ENCODE measurements at places on chromosomes 11 and 22.

DNA sequence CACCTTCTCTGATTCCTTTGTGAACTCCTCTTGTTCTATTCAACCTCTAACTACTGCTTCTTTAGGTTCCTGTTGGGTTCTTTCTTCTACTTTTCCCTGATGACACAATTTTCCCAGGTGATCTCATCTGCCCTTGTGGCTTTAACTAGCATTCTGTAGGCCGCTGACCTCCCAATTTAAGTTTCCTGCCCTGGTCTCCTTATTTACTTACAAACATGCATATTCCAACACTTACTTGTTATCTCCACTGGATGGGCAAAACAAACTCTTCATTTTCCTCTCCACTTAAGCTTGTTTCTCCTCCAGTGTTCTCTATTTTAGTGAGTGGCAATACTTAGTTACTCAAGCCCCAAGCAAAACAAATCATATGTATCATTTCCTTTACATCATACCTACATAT, 734.5 kb downstream of the METTL15 start:
- DNase-seq, result no peak

DNA sequence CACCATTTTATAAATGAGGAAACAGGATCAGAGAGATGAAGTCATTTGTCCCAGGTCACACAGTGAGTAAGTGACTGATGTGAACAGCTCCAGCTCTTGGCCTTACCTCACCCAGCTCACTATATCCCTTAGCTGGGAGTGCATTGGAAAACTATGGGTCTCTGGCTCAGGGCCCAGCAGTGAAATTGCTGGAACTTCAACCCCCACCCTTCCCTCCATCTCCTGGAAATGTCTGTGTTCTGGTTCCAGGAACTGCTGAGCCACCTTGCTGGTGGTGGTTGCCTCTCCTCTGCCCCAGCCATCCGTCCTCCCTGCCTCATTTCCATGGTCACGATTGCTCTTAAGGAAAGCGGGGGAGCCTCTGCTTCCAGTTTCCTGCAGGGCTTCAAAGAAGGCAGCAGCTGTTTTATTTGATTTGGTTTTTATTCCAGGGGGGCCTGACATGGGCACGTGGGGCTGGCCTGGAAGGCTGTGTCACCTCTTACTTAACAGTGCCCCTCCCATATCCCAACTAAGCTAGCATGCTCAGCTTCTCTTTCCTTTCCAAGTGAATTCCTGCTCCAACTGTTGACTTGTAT, 46.2 kb upstream of the CSTF3 start:
- no peak for DNase-seq

DNA sequence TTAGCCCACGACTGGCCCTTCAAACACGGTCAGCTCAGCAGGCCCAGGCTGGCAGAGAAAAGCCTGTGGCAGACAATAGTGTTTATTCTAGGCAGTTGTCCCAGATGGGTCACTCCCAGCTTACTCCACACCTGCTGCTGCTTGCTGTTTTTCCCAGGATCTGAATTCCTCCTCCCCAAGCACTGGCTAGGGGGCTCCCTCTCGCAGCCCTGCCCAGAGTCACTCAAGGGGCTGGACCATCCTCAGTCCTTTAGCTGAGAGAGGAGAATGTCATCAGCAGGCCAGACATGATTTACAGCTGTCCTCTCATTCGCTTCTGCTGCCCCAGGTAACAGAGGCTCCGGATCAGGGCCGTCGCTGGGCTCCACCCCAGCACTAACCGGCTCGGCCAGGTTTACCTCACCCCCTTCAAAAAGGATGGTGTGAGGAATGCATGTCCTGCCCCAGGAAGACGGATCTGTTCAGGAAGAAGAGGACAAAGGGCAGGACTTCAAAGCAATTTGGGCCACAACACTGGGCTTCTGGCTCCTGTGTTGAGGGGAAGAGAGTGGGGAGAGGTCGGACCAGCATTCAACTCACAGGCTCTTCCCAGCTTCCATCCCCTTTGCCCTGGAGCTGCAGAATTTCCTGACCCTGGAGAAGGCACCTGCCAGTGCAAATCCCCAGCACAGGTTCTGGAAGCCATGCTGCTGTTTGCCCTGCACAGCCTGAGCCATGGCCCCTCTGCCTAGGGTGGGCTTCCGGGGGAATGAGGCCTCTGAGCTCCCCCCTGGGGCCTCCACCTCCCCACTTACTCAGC, 59.7 kb upstream of the BARX2 start:
- DNase-seq, result no peak

DNA sequence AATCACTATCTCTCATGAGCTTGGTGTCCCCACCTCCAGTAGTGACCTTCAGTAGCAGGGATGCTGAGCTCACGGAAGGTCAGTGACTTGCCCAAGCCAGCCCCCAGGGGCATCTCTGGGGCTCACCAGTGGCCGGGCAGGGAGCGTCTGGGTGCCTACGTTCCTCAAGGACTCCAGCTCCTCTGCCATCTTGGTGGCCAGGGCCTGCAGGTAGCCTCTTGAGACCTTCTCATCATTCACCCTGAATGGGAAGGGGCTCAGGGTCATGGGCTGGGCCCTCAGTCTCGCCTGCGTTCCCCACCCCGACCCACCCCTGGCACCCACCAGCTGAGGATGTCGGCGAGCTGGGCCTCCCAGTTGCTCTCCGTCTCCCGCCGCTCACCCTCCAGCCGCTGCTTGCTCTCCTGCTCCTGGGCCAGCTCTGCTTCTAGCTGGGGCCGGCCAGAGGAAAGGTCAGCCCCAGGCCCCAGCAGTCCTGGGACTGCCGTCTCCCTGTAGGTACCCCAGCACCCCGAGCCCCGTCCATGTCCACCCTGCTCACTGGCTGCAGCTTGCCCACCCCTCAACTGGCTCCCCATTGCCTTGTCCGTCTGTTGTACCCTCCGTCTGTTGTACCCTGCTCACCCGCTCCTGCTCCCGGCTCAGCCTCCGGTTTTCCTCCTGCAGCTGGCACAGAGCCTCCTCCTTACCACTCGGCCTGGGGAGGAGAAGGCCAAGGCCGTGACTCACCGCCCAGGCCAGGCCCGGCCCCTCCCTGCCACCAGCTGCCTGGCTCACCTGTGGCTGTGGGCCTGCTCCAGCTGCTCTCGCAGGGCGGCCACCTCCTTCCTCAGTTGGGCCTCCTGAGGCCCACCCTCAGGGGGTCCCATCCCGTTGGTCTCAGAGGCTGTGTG, 9.5 kb downstream of the CDC42BPG start:
- DNase-seq, result no peak

DNA sequence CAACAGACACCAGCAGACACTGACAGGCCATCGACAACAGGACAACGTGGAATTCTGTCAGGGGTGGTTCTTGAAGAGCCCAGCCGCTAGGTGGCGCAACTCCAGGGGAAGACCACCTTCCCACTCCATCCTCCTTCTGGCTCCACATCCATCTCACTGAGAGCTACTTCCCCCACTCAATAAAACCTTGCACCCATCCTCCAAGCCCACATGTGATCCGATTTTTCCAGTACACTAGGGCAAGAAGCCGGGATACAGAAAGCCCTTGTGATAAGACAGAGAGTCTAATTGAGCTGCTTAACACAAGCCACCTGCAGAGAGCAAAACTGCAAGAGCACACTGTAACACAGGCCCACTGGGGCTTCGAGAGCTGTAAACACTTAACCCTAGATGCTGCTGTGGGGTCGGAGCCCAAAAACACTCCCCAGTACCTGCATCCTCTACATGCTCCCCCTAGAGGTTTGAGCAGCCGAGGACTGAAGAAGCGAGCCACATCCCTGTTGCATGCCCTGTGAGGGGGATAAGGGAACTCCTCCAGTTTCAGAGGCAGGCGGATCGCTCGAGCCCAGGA, 11.5 kb upstream of the RAB39A start:
- peak; percentile 5 for DNase-seq

DNA sequence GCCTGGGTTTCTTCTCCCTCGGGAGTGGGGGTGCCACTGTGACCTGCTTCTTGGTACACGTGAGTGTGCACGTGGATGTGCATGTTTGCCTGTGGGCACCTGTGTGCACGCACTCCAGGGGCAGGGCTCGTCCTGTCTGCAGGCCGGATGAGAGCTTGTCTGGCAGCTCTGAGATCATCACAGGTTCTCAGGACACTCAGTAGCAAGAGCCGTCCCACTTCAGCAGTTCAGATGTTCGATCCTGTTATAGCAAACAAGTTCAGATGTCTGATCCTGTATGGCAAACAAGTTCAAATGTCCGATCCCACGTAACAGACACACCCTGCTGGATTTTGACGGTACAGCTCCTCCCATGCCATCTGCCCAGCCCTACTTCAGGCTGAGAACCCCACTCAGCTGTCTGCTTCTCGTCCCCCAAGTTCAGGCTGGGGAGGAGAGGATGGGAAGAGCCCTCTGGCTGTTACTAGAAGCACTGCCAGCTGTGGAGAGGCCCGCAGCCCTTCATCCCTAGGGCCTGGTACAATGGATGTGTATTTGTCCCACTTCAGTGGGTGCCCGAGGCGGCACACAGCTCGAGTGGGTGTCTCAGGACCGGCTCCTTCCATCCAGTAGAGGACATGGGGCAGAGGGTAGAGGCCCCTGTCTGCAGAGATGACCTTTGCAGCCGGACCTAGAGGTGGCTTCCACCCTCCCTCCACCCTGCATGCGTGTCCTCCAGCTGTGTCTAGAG, 1126.9 kb downstream of the BRD1 start:
- peak; percentile 79 for DNase-seq

DNA sequence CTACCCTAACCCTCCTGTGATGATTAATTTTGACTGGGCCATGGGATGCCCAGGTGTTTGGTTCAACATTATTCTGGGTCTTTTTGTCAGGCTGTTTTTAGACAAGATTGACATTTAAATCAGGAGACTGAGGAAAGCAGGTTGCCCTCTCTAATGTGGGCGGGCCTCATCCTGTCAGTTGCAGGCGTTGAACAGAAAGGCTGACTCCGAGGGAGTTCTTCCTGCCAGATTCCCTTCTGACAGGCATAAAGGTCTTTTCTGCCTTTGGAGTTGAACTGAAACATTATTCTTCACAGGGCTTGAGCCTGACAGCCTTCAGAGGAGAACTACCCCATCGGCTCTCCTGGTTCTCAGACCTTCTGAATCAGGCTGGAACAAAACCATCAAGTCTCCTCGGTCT, 4.3 kb upstream of the PSMC3 start:
- no peak for DNase-seq

- DNase-seq, result peak; percentile 60
These were observed 798 bp downstream of the AMPD3 start for GRCh38 chr11:10455637-10456487.

DNA sequence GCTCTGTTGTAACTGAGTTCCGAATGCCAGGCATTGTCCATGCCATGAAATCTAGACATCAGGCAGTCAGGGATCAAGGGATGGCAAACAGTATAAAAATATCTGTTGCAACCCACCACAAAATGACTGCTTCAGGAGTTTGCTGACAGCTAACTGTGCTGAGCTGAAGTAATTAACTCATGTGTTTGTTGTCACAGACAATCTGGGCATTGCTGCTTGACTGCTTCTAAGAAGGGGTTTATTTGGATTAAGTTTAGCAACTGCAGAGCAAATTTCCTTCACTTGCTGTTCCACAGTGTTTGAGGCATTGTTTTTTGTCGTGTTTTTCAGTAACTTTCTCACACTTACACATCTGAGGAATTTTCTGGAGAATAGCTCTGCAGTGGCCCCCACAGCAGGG, 30.4 kb downstream of the BSX start:
- DNase-seq, result no peak

DNA sequence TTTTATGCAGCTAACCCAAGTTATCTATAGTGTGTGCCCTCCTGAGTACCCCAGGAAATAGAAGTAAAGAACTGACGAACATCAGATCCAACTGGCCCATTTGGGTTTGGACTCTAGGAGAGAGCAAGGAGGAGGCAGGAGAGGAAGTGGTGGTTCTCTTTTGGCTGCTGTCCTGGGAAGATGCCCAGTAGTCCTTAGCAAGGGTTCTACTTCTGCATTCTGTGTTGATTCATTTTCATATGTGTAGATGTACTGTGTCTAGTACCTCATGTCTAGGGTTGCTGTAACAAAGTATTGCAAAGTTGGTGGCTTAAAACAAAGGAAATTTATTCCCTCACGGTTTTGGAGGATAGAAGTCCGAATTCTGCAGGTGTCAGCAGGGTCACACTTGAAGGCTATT, 6.6 kb upstream of the MMP27 start:
- DNase-seq, result no peak

- peak; percentile 61 for DNase-seq
These were observed 753 bp upstream of the PPARA start for GRCh38 chr22:46149512-46150033.

DNA sequence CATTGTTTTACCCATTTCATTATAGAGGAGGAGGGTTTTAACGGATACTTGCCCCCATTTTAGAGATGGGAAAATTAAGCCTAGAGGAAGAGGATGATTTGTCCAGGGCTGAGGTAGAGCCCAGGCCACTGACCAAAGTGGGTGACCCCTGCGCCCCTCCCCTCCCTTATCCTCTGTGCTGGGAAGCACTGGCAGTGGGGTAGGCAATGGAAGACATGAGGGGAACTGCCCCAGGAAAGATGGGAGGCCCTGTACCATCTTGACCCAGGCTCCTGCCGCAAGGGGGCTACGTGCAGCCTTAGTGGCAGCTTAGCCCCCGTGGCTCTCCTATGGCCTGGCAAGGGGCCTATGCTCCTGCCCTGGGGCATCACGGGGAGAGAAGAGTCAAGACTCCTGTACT, 76.4 kb upstream of the MYOD1 start:
- no peak for DNase-seq

- DNase-seq, result no peak
These were observed 25.0 kb upstream of the FZD4 start for GRCh38 chr11:86980086-86980796.

DNA sequence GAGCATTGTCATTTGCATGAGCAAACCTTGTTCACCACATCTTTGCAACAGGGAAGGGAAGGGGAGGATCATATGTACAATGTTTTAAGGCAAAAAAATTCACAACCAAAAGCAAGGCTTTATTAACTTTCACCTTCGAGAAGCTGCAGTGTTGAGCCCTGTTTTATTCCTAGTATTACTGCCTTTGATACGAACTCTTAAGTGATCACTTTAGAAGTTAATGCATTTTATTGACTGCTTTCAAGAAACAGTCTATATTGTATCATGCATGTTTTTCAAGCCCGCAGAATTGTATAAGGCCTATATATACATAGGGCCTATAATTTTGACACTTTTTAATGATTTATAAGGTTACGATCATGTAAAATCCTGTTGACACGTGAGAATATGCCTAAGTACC, 117.5 kb upstream of the VPREB1 start:
- no peak for DNase-seq

DNA sequence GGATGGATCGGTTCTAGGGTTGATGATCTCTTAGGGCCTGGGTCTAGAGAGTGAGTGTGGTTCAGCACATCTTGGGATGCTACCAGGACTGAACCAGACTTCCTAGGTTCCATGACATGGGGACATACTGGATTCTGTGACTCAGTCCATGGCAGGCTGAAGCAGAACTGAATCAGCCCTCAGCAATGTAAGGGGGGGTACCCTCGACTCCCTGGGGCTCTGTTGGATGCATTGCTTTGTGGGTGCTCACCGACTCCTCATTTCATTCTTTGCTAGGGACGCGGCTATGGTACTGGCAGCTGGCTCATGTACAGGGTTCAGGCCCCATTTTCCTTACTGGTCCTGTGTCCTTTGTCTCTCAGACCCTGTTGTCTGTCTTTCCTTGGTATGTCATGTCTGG, 733 bp upstream of the GRAMD1B start:
- no peak for DNase-seq

GRCh38 chr11:100863080-100863581, 176.0 kb downstream of the ARHGAP42 start:
- no peak for DNase-seq

- DNase-seq, result no peak
These were observed 173.8 kb downstream of the LARGE1 start for GRCh38 chr22:33746501-33746928.

Data from globus pallidus (tissue), 1 donor.